ENCODE measurements at places on chromosomes 12 and 14.

- DNase-seq, result no peak
Measured at GRCh38 chr14:68461086-68461485, 331.8 kb downstream of the ZFP36L1 start.

DNA sequence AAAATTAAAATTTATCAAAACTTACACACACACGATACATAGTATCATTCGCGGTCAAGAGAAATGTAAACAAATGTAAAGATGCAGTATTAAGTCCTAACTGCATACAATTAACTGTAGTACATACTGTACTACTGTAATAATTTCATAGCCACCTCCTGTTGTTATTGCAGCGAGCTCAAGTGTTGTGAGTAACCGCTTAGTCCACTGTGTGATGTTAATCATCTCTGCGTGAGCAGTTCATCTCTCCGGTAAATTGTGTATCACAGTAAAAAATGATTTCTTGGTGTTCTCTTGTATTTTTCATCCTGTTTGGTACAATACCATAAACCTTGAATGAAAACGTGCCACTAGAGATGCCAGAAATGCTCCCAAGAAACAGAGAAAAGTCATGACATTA lies 6.5 kb downstream of the EPS8 start:
- no peak for DNase-seq

DNA sequence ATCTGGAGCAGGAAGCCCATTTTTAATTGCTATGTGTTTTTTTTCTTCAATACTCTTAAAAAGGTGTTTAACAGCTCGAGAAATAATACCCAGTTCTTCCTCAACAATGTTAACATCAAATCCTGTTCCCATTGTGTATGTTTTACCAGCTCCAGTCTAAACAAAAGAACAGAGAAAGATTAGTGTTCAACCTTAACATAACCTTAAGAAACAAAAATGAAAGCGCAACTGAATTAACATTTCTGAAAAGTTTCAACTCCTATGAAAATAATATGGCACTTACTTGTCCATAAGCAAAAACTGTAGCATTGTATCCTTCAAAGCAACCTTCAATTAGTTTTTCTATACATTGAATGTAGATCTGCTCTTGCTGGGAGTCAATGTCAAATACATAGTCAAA lies 73.2 kb downstream of the KIF21A start:
- DNase-seq, result no peak

- peak; percentile 46 for DNase-seq
Measured at GRCh38 chr14:25150934-25151790, 101.2 kb upstream of the STXBP6 start.

GRCh38 chr12:10362828-10363657 lies 26.8 kb downstream of the KLRK1 start:
- no peak for DNase-seq

- DNase-seq, result no peak
Measured at GRCh38 chr14:97618917-97619690, 821.9 kb downstream of the VRK1 start.

DNA sequence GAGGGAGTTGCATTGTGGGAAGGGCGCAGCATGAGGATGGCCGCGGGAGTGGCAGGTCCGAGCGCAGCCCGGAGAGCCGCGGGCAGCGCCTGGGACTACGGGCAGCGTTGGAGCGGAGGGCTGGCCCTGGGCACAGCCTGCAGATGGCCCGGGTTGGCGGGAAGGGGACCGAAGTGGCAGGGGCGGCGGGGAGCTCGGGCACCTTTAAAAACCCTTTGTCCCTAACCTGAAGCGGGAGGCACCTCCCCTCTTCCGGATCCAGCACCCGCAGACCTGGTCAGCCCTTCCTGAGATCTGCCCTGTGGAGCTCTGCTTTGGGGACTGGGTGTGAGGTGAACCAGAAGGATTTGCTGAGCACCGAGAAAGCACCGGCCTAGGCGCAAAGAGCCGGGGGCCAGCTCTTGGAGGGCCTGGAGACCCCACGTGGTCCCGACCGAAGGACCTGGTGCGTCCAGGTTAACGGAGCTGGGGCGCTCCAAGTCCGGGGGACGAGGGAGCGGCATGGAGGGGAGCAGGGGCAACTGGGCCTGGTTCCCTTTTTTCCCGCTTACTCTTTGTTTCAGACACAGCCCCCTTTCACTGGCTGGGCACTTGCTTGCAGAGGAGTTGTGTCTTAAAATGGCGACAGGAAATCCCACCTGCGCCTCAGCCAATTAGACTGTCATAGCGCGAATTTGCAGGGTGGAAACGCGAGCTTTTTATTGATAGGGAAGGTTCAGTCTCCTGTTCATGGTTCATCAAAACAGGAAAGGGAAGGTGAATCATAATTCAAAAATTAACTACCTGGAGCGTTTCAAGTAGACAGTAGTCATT lies 792 bp upstream of the SLC38A1 start:
- DNase-seq, result no peak

- DNase-seq, result no peak
Measured at GRCh38 chr14:87113286-87113685, 879.7 kb downstream of the GALC start.

- no peak for DNase-seq
Measured at GRCh38 chr14:105064721-105065143, 498 bp downstream of the GPR132 start.

DNA sequence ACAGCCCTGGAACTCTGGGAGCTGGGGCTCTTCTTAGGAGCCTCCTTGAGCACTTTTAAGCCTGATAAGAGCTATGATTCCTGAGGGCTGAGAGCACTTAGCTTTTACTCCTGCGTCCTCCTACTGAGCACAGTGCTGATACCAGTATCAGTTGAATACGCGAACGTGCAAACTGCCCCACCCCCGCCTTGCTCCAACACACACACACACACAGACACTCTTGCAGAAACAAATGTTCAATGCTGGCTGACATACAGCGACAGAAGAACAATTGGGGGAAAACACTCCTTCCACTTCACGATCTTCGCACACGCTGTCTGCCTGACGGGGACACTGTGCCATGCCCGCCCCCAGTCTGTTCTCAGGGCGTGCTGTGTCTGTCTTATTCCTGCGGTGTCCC lies 57.2 kb upstream of the DLK1 start:
- no peak for DNase-seq

- DNase-seq, result peak; percentile 33
Measured at GRCh38 chr12:49636979-49637755, 13.8 kb downstream of the PRPF40B start.

DNA sequence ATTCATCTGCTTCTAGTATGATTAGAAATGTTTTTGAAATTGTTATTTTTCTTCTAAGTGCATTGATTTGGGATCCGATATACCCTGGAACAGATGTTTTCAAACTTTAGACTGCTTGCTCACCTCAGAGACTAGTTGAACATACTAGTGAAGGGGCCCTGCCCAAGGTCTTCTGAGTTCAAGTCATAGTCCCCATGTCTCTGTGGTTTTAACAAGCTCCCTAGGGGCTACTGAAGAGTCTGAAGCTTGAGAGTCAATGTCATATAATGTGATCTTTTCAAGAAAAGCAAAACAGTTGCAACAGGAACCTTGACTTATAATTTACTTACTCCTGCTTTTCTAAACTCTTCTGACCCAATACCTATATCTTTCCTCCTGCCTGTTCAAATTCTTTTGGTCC lies 7.5 kb upstream of the UBE2N start:
- DNase-seq, result no peak

GRCh38 chr12:70847871-70848270 lies 72.7 kb downstream of the PTPRR start:
- DNase-seq, result no peak

DNA sequence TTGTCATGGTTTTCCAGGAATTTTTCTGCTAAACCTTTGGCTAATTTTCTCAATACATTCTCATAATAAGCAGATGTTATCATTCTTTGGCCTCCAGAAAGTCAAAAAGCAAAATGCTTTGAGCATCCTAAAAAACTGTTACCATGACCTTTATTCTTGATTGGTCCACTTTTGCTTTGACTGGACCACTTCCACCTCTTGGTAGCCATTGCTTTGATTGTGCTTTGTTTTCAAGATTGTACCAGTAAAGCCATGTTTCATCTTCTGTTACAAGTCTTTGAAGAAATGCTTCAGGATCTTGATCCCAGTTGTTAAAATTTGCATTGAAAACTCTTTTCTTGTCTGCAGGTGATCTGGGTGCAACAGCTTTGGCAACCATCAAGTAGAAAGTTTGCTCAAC lies 180.1 kb downstream of the DUSP6 start:
- no peak for DNase-seq

DNA sequence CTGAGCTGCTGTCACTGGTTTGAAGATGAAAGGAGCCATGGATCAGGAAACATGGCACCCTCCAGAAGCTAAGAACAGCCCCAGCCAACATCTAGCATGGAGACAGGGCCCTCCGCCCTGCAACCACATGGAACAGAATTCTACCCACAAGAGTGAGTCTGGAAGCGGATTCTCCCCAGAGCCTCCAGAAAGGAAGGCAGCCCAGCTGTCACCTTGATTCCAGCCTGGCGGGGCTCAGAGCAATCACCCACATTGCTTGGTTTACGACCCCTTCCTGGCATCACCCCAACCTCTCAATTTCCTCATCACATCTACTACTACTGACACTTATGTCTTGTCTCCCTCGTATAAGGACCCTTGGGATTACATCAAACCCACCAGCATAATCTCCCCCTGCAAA lies 38.5 kb downstream of the OAS2 start:
- no peak for DNase-seq
